ENCODE measurements at places on chromosomes 12 and 14. TPM values are rescaled to one million over a fixed set of nuclear protein-coding genes. Genes with fewer than 3 reads are reported as not detected.

GRCh38 chr14:19823765-19824164, 20.2 kb downstream of the OR4N2 start:
- no peak for DNase-seq
- H3K4me3 ChIP-seq: no peak overlapping the region
- no peak overlapping the region for H3K27ac ChIP-seq
- no peaks in the 10 kb centered on the region for H3K4me1 ChIP-seq
- H3K27me3 ChIP-seq: no peaks in the 10 kb centered on the region
- no peaks in the 10 kb centered on the region for H3K36me3 ChIP-seq

DNA sequence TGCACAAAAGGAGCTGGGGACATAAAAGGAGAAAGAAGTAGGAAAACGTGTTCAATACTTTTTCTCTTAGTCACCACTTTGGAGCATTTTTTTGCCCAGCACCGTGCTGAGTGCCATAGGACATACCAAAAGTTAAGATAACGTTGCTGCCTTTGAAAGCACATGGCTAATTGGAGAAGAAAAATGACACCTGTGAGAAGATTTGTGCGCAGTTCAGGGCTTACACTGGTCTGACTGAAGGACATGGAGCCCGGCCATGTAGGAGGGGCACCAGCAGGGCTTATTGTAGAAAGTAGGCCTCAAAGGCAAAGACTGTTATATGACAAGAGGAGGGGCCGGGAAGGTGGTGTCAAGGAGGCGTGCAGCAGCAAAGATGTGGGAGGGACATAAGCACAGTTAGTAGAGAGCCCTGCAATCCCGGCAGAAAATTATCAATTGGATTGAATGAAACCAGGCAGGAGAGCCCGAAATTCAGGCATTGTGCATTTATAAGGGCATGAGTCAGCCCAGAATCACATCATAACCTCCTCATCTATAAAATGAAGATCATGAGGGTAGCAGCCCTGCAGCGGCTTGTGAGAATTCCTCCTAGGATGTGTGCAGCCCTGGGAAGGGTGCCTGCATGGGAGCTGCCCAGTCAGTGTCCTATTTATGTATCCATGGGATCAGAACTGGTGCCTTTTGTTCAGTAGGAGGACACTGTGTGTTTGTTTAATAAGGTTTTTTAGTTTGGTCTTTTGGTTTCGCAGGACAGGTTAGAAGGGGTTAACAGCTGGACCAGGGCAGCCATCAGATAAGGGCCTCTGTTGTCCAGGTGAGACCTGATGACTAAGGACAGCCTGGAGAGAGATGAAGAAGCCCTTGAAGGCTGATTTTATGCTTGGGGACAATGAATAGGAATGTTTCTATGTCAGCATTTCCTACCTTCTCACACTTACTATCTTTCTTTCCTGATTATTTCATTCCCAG, 122.4 kb downstream of the GPR135 start:
- H3K36me3 ChIP-seq: no peaks in the 10 kb centered on the region
- H3K27me3 ChIP-seq: no peaks in the 10 kb centered on the region
- no peak overlapping the region for H3K4me3 ChIP-seq

Gene C3AR1
- 3.5 TPM for total RNA-seq

- no peaks in the 10 kb centered on the region for H3K27me3 ChIP-seq
- H3K4me3 ChIP-seq: no peak overlapping the region
- no peaks in the 10 kb centered on the region for H3K36me3 ChIP-seq
- DNase-seq: no peak
- no peak overlapping the region for H3K27ac ChIP-seq
These were observed 455.3 kb downstream of the MDGA2 start for GRCh38 chr14:47220096-47220495.

Gene KRT83
- total RNA-seq: not detected

- H3K36me3 ChIP-seq: no peaks in the 10 kb centered on the region
- H3K4me3 ChIP-seq: no peak overlapping the region
- peaks cover 11% of the 10 kb centered on the region for H3K4me1 ChIP-seq
- H3K27me3 ChIP-seq: no peaks in the 10 kb centered on the region
- no peak overlapping the region for H3K27ac ChIP-seq
- peak; percentile 59 for DNase-seq
These were observed 214.7 kb downstream of the PHLDA1 start for GRCh38 chr12:75816897-75817296.

Gene GZMB
- total RNA-seq: not detected

DNA sequence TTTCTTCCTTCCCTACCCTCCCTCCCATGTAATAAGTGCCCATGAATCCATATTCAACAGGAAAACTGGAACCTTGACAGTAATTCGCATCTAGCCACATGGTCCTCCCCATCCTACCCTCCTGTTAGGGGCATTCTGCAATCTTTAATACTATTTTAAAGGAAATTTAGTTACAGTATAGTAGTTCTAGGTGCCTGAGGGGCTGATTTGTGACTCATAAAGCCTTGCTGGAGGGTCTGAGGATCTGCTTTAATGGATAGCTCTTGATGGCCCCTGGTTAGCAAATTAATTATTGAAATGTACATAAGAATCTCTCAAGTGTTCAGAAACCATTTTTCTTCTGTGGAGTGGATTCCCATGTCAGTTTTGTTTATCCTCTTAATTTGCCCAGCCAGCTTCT, 54.1 kb downstream of the ESRRB start:
- no peaks in the 10 kb centered on the region for H3K27me3 ChIP-seq
- peak; percentile 79 for DNase-seq
- H3K36me3 ChIP-seq: no peaks in the 10 kb centered on the region
- peak overlapping the region; percentile 52 for H3K27ac ChIP-seq
- no peak overlapping the region for H3K4me3 ChIP-seq

- peak overlapping the region; percentile 54 for H3K27ac ChIP-seq
- peaks cover 17% of the 10 kb centered on the region for H3K4me1 ChIP-seq
- no peaks in the 10 kb centered on the region for H3K36me3 ChIP-seq
These were observed 23.3 kb downstream of the DMAC2L start for GRCh38 chr14:50335389-50335788.

DNA sequence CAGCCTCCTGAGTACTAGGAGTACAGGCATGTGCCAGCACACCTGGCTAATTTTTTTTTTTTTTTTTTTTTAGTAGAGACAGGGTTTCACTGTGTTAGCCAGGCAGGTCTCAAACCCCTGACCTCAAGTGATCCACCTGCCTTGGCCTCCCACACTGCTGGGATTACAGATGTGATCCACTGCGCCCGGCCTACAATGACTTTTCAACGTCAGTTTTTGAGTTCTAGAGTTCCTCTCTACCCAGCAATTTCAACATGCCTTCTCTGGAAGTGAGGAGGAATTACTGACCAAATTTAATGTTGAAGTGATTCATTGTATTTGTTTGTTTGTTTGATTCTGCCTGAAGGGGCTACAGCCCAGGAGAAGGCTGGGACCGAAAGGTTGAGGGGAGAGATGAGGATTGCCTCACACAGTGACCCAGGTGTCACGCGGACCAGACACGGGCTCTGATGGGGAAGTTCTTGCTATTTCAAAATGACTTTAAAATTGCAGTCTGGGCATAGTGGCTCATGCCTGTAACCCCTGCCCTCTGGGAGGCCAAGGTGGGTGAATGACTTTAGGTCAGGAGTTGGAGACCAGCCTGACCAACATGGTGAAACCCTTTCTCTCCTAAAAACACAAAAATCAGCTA, 8.6 kb upstream of the DENR start:
- no peak overlapping the region for H3K4me3 ChIP-seq
- no peak for DNase-seq
- no peaks in the 10 kb centered on the region for H3K27me3 ChIP-seq
- H3K4me1 ChIP-seq: no peaks in the 10 kb centered on the region

DNA sequence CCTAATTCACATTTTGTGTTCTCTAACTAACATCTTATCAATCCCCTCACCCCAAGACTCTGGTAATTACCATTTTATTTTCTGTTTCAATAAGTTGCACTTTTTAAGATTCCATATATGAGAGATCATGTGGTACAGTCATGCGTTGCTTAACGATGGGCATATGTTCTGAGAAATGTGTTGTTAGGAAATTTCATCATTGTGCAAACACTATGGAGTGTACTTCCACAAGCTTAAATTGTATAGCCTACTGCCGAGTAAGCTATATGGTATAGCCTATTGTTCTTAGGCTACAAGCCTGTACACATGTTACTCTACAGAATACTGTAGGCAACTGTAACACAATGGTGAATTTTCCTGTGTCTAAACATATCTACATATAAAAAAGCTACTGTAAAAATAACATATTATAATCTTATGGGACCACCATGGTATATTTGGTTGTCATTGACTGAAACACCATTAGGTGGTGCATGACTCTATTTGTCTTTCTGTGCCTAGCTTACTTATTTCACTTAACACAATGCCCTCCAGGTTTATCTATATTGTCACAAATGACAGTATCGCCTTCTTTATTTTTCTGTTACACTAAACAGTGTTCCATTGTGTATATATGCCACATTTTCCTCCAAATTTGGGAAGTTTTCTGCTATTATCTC, 473.4 kb upstream of the LMO3 start:
- H3K4me3 ChIP-seq: no peak overlapping the region
- no peaks in the 10 kb centered on the region for H3K36me3 ChIP-seq
- DNase-seq: peak; percentile 33
- no peak overlapping the region for H3K27ac ChIP-seq
- no peaks in the 10 kb centered on the region for H3K27me3 ChIP-seq

- H3K4me1 ChIP-seq: no peaks in the 10 kb centered on the region
- no peaks in the 10 kb centered on the region for H3K27me3 ChIP-seq
- H3K27ac ChIP-seq: no peak overlapping the region
- H3K4me3 ChIP-seq: no peak overlapping the region
- DNase-seq: no peak
These were observed 9.6 kb downstream of the TBX5 start for GRCh38 chr12:114396153-114396868.
